Right atrium auricular region (tissue), 2 donors: ENCODE measurements at places on chromosomes 12 and 14. TPM values are rescaled to one million over a fixed set of nuclear protein-coding genes. Genes with fewer than 3 reads are reported as not detected.

DNA sequence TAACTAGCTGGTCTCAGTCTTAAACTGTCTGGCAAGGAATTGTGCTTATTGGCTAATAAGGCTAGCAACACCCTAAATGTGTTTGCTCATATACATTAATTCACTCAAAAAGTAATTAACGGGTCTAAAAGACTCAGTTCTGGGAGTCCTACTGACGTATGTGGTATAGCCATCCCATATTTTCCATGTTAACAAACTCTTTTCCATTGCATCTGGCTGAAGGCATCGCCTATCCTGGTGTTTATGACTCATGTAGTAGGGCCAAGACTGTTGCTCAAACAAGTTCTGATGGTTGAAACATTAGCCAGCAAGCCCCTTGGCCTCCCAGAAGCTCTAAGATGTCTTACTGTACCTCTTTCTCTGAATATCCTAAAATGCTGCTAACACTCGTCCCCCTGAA is 98.5 kb downstream of the PHLDA1 start:
- no peaks in the 10 kb centered on the region for H3K36me3 ChIP-seq
- H3K27ac ChIP-seq, result no peak overlapping the region
- no peaks in the 10 kb centered on the region for H3K27me3 ChIP-seq
- no peak for DNase-seq
- no peak overlapping the region for H3K4me3 ChIP-seq

The CHMP4A gene
- total RNA-seq, result 63.0 TPM

DNA sequence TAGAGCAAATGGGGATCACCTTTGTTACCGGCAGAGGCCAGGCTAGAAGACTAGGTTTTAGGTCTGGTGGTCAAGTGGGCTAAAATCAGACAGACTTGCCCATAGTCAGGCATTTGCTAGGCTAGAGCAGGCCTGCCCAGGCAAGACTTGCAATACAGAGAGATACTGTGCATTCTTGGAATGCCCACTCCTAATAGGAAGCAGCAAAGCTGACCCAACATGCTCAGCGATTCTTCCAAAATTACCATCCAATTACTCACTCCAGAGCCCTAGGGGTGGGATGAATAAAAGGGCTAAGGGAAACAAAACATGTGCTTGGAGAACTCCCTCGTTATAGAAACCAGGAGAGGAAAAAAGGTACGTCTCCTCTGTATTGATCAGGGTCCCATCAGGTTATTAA is 187.8 kb upstream of the AMIGO2 start:
- H3K4me3 ChIP-seq, result no peak overlapping the region
- H3K36me3 ChIP-seq, result no peaks in the 10 kb centered on the region
- DNase-seq, result no peak
- H3K4me1 ChIP-seq, result no peaks in the 10 kb centered on the region
- no peak overlapping the region for H3K27ac ChIP-seq

DNA sequence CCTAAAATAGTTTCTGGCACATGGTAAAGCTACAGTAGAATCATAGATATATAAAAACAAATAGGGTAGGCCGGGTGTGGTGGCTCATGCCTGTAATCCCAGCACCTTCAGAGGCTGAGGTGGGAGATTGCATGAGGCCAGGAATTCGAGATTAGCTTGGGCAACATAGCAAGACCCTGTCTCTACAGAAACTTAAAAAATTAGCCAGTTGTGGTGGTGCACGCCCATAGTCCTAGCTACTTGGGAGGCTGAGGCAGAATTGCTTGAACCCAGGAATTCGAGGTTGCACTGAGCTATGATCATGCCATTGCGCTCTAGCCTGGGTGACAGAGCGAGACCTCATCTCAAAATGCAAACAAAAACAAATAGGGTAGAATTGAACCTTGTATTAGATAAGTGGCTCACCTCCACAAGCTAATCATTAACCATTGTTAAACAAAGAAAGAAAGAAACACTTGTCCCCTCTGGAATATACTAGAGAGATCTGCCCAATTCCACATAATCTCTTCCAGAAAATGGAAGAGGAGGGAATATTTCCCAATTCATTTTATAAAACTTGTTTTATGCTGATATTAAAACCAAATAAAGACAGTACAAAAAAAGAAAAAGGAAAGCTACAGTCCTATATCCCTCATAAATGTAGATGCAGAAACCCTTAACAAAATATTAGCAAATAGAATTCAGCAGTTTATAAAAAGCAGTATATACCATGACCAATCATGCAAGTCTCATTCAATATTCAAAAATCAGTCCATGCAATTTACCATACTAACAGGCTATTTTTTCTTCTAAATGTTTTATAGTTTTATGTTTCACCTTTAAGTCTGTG is 22.7 kb upstream of the DHRS2 start:
- no peak for DNase-seq
- H3K36me3 ChIP-seq, result no peaks in the 10 kb centered on the region
- no peak overlapping the region for H3K27ac ChIP-seq
- H3K27me3 ChIP-seq, result no peaks in the 10 kb centered on the region
- H3K4me3 ChIP-seq, result no peak overlapping the region

DNA sequence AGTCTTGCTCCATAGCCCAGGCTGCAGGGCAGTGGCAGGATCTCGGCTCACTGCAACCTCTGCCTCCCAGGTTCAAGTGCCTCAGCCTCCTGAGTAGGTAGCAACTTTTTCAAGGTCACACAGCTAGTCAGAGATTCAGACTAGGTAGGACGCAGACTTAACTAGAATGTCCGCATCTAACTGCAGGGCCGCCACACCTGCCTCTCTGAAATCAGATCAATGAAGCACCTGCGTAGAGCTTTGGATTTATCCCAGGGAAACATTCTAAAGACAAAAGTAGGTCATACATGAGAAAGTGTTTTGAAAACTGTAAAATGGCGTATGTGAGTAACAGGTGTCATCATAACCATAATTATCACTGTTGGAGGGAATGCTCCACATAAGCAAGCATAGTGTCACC is 49.5 kb upstream of the PAPOLA start:
- H3K27ac ChIP-seq, result no peak overlapping the region
- no peaks in the 10 kb centered on the region for H3K36me3 ChIP-seq

DNA sequence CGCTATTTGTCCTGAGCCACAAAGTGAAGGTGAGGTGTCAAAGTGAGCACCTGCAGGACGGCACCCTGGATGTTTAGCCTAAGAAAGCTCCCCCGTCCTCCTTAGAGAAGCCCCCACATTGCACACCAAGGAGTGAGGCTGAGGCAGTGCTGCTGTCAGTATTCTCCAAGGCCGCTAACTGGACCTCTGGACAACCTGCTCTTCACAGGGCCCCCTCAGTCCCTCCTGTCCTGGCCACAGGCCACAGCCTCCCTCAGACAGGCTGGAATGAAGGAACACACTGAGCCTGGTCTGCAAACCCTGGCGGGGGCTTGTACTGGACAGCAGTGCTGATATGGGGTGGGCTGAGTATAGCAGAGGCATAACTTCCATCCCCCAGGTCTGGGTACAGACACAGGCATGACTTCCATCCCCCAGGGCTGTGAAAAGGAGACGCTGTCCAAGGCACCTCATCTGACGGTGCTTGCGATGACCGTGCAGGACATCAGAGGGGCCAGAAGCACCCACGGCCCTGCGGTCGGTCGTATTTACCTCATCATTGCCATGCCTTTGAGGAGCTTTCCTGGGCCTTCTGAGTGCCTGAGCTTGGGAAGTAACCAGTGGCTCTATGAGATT is 82.4 kb upstream of the DIO3 start:
- no peak for DNase-seq
- no peaks in the 10 kb centered on the region for H3K36me3 ChIP-seq
- H3K4me3 ChIP-seq, result no peak overlapping the region
- no peak overlapping the region for H3K27ac ChIP-seq
- H3K4me1 ChIP-seq, result no peaks in the 10 kb centered on the region
- no peaks in the 10 kb centered on the region for H3K27me3 ChIP-seq

DNA sequence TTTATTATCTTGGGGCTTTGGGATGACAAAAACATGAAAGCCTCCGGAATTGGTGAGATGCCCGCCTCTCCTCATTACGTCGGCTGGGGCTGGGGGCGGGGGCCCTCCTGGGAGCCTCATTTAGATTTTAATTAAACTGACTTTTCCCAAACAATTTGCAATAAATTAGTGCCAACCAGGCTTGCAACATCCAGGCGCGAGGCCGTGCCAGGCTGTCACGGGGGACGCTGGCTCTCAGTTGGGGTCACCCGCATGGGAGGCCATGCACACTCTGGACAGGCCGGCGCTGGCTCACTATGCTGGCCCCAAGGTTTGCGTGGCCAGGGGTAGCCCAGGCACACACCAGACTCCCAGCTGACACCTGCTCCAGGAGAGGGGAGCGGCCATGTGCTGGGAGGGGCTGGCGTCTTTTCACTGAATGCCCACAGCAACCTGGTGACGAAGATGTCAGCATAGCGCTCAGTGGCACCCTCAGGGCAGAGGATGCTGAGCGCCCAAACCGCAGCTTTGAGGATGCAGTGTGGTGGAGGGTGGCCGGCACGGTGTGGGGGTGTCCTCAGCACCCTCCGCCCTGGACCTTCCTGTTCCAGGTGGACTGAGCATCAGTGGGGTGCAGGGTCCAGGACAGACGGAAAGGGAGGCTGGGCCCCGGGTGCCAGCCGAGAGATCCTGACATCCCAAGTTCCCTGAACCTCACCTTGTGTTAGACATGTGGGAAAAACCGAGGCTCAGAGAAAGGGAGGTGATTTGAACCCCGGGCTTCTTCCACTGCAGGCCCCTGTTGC is 190.8 kb upstream of the C14orf180 start:
- no peak overlapping the region for H3K4me3 ChIP-seq
- H3K4me1 ChIP-seq, result no peaks in the 10 kb centered on the region
- H3K27ac ChIP-seq, result no peak overlapping the region
- no peak for DNase-seq

The C1S gene
- total RNA-seq, result 114 TPM

DNA sequence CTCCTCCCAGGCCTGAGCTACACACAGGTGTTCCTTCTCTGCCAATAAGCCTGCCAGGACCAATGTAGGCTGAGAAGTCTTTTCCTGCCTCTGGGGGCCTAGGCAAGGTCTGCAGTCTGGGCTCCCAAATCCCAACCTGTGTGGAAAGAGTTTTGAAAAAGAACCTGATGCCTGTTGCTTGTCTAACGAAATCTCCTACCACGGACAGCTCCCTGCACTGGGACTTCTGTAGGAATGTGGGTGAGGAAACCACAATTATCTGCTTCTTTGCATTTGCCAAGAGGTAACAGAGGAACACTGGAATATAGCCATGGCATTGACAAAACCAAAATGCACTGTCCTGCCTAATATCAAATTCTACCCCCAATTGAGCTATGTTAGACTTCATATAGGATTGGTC is 877.0 kb upstream of the TMEM132C start:
- no peaks in the 10 kb centered on the region for H3K27me3 ChIP-seq
- H3K4me1 ChIP-seq, result no peaks in the 10 kb centered on the region
- no peaks in the 10 kb centered on the region for H3K36me3 ChIP-seq

GRCh38 chr14:50784683-50785456 is 46.1 kb downstream of the NIN start:
- H3K27ac ChIP-seq, result peak overlapping the region; percentile 84
- H3K27me3 ChIP-seq, result no peaks in the 10 kb centered on the region
- no peaks in the 10 kb centered on the region for H3K36me3 ChIP-seq
- peaks cover 54% of the 10 kb centered on the region for H3K4me1 ChIP-seq
- H3K4me3 ChIP-seq, result no peak overlapping the region
- no peak for DNase-seq

The VRTN gene
- total RNA-seq, result not detected

- H3K27ac ChIP-seq, result no peak overlapping the region
- no peak for DNase-seq
- no peaks in the 10 kb centered on the region for H3K27me3 ChIP-seq
- no peaks in the 10 kb centered on the region for H3K36me3 ChIP-seq
- no peaks in the 10 kb centered on the region for H3K4me1 ChIP-seq
- H3K4me3 ChIP-seq, result no peak overlapping the region
These were observed 411.1 kb downstream of the NRXN3 start for GRCh38 chr14:78581229-78581628.
